ENCODE measurements at places on chromosomes 2 and 18. TPM values are rescaled to one million over a fixed set of nuclear protein-coding genes. Genes with fewer than 3 reads are reported as not detected.

DNA sequence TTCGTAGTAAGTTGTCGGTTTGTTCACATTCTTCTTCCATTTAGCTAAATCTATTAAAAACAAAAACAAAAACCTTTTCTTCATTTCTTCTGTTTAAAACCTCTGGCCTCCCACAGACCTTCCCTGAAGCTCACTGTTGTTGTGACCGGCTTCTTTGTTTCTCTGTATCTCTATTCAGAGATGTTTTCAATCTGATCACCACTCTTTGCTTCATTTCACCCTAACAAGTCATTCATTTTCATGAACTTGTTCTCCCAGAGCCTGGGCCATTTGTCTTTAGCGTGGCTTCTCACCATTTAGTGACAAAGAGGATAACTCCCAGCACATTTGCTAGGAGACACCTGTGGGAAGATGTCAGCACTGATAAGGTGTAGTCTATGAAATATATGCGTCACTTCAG lies 794.2 kb downstream of the ERBB4 start:
- DNase-seq = no peak

DNA sequence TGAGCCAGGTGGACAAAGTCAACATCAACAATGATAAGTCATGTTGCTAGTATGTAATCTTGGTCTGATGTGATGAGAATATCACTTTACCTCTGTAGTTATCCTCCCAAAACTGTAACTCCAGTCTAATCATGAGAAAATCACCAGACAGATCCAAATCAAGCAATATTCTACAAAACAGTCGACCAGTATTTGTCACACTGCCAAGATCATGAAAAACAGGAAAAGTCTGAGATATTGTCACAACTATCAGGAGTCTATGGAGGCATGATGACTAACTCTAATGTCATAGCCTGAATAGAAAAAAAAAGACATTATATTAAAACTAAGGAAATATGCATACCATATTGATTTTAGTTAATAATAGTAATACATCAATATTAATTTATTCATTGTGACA lies 1883.3 kb upstream of the CELF4 start:
- no peak for DNase-seq

DNA sequence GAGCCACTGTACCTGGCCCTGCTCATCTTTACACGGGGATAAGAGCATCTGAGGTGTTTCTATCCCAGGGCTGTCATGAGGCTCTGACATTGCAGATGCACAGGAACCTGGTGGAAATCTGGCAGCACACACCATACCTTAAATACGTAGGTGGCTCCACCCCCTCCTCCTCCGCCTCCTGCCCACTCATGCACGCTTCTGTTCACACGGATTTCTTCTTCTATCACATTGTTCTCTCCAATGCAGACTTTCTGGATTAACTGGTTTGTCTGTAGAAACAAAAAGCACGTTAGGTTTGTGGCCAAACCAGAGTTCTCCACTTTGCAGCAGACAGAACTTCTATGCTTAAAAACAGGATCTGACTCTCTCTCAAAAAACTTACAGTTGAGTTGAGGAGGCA lies 118.2 kb downstream of the CLIP4 start:
- DNase-seq = no peak

DNA sequence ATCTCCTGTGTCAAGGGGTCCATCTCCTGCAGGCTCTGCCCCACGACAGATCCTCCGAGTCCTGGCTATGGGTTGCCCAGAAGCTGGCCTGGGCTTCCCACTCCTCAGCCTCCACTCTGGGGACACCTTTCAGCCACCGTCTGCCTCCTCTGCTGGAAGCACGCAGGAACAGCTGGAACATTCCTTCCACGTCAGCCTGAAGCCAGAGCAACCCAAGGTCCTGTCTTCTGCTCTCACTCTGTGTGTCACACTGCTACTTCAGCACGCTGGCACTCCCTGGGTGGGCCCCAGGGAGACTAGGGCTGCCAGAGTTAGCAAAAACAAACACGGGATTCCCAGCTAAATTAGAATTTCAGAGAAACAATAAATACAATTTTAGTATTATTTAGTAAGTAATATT lies 148.8 kb downstream of the HRH4 start:
- DNase-seq = no peak

DNA sequence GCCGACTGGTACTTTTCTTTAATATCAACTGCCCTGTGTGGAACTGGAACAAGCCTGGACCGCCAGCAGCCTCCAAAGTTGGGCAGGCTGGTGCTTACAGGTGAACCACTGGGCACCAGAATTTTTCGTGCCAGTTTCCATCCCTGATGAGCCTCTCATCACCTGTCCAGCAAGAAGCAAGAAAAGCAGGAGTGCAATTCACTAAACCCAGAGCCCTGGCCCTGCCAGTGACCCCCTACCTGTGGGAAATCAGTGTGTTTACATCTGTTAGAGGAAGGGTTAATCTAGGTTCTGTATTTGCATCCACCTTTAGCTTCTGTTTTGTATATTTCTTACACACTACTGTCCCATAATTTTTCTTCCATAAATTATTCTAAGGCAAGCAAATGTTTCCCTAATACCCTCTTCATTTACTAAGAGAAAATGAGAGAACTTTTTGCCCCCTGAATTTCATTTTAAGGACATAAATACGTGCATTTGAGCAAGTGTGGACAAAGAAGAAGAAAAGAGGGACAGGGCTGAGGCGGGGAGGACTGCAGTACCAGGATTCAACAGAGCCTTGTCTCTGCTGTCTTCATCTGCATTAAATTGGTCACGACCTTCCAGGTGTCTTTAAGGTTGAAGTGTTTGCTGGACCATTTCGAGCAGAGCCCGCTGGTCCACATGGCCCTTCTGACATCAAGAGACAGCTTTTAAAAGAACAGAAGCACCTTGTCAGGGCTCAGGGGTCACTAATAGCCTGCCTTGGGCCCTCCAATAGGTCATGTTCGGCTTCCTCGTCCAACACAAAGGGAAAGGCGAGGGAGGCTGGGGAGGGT lies 763.1 kb downstream of the BCL11A start:
- DNase-seq = no peak

MORN2 gene
- total RNA-seq = 1.0 TPM

Data from activated naive CD8-positive, alpha-beta T cell treated with anti-CD3 and anti-CD28 coated beads, Interleukin-2, amount 10 ng/mL, durations not matched to agents 7 days and 5 days (primary cell).